ENCODE measurements at places on chromosomes 5 and 9.

DNA sequence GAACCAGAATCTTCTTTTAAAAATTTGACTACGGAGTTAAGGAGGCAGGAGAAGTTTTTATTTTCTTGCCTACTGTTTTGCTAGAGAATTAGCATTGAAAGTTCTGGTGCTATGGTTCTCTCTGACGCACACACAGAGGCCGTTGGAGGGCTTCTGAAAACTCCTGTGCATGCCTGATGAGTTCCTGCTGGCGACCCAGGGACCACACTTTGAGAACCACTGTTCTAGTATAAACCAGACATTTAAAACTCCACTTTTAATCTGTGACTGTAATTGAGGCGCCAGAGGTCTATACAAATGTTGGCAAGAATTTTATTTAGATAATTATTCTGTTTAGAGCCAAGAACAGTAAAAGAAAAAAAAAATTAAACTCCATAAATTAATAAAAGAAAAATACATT lies 99.5 kb upstream of the OTULINL start:
- no peak for DNase-seq

DNA sequence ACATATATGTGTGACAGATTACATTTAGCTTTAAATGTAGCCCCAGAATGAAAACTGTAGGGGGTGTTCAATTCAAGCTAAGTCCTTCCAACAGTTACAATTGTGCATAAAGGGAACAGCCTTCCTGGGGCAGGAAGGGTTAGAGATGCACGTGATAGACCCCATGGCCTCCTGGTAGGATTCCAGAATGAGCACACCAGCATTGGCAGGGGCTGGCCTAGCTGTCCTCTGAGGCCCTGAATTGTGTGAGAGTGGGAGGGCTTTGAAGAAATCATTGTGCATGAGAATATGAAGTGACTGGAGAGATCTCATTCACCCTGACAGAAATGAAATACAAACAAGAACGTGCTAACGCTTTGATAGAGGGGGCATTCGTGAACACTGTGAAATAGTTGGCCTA lies 663.8 kb upstream of the KLF4 start:
- DNase-seq, result no peak

GRCh38 chr5:8363138-8363537 lies 494.2 kb downstream of the MTRR start:
- DNase-seq, result no peak

DNA sequence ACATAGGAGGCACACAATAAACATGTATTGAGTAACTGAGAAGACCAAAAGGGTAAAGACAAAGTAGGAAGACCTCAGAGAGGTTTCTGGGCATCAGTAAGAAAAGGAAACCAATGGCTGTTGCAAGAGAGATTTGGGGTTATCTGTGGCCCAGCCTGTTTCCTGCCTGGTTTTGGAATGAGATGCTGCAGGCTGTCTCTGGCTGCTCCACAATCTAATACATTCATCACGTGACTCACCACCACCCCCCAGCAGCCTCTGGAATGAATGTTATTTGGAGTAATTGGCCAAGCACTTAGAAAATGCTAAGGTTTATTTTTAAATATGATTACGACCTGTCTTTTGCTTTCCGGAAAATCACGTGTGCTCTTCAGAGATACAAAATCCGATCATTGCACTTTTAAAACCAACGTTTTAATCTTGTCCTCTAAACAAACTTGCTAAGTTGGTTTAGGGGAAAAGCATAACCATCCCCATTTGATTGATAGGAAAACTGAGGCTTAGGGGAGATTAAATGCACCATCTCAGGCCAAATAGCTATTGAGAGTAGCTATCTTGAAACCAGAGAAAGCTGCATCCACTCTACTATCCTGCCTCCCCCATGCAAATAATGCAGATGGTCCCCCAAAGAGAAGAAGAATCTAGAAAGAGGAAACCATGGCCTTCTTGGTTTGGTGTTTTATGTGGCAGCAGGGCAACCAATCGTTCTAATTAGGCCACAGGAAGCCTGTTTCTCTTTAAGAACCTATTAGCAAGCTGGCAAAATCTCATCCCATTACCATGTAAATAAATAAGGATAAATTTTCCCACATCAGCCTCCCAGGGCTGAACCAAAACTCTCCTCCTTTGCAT lies 151.8 kb upstream of the ADRA1B start:
- no peak for DNase-seq

DNA sequence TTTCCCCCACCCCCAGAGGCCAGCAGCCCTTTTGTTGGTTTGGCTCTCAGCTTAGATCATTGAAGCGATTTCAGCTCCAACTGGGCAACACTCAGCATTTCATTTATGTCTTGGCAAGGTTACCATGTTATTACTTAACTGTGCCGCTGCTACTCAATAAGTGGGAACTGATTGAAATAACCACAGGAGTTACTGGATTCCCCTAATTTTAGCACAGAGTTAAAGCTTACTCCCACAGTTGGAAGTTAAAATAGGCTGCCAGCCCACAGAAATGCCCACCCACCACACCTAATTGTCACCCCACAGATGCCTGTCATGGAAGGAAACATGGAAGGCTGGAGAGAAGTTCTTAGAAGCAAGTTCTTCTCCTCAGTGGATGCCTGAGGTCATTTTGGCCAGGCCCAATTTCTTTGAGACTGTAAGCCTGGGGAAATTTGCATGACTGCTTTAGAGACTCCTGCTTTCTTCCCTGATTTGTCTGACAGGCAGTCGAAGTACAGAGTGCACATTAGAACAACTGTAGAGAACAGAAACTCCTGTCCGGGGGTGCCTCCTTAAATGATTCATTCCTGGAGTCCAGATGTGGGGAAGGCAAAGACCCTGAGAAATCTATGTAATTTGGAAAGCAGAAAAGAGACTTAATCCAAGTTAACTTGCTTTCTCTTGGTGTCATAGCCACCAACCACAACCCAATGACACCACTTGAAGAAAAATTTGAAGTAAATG lies 370.0 kb downstream of the ZSWIM6 start:
- no peak for DNase-seq

DNA sequence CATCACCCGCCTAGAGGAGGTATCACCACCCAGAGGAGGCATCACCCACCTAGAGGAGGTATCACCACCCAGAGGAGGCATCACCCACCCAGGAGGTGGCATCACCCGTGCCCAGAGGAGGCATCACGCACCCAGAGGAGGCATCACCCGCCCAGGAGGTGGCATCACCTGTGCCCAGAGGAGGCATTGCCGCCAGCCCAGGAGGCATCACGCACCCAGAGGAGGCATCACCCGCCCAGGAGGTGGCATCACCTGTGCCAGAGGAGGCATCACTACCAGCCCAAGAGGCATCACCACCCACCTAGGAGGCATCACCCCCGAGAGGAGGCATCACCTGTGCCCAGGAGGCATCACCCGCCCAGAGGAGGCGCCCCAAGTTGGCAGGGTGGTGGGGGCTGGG lies 2.6 kb downstream of the NOTCH1 start:
- DNase-seq, result no peak

GRCh38 chr9:38619556-38620447 lies 594 bp downstream of the ANKRD18A start:
- DNase-seq, result peak; percentile 5

GRCh38 chr5:67319935-67320725 lies 123.5 kb upstream of the CD180 start:
- no peak for DNase-seq

GRCh38 chr5:91528831-91529230 lies 145.7 kb upstream of the ARRDC3 start:
- no peak for DNase-seq

DNA sequence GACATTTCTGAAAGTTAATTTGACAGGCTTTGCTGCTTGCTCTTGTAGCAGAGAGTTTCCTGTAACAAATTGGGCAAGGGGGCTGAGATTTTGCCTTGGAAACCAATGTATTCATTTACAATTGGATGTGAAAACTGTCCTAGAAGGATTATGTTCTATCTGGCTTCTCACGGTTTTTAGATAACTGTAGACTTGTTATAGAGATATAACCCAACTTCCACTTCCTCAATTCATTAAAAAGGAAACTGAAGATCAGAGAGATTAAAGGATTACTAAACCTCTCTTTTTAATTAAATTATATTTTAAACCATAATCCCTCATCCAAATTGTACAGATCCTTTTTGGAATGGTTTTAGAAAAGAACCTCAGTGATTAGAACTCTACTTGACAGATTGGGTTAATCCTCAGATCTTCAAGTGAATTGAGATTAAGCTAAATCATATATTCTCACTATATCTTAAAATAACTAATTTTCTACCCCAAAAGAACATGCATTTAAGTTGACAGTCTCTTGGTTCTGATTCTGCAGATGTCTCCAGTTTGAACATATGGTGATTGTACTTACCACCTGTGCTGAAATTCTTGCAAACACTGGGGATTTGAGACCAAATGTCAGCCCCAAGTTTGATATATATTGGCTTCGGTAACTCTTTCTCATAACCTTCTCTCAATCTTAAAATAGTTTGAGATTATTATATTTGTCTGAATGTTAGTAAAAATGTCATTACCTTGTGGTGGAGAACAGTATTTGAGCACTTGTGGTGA lies 130.1 kb upstream of the C9orf72 start:
- DNase-seq, result no peak

GRCh38 chr5:150514708-150515211 lies 6.8 kb downstream of the NDST1 start:
- no peak for DNase-seq

Data from CD4-positive, alpha-beta T cell treated with Interleukin-15 for 4 hours (primary cell).